Activated naive CD4-positive, alpha-beta T cell treated with anti-CD3 and anti-CD28 coated beads, Interleukin-2, amount 10 ng/mL, durations not matched to agents 5 hours and 36 hours (primary cell): ENCODE measurements at places on chromosomes 6 and 20. TPM values are rescaled to one million over a fixed set of nuclear protein-coding genes. Genes with fewer than 3 reads are reported as not detected.

The ZCCHC3 gene
- 25.8 TPM for total RNA-seq

The HLA-DOA gene
- 1.2 TPM for total RNA-seq

The EPB41L1 gene
- total RNA-seq, result not detected

The ABRACL gene
- 146 TPM for total RNA-seq

The TRERF1 gene
- 13.9 TPM for total RNA-seq

The HLA-DPA1 gene
- 30.4 TPM for total RNA-seq

The HCK gene
- total RNA-seq, result not detected

The TSPO2 gene
- total RNA-seq, result not detected

The MGME1 gene
- total RNA-seq, result 40.7 TPM

The ALDH5A1 gene
- total RNA-seq, result 3.6 TPM

The PLA2G7 gene
- not detected for total RNA-seq

The SIRPD gene
- total RNA-seq, result not detected

The KLHDC3 gene
- total RNA-seq, result 65.1 TPM

The ANGPT4 gene
- total RNA-seq, result not detected

The CDC5L gene
- total RNA-seq, result 21.8 TPM

The PSORS1C1 gene
- not detected for total RNA-seq

The THBD gene
- total RNA-seq, result not detected

The DDO gene
- not detected for total RNA-seq

The PROKR2 gene
- total RNA-seq, result not detected
